ENCODE measurements at places on chromosomes 5 and 9.

- no peak for DNase-seq
Measured at GRCh38 chr5:170611449-170612090, 107.8 kb downstream of the KCNIP1 start.

- DNase-seq, result no peak
Measured at GRCh38 chr5:118017536-118017935, 970.8 kb downstream of the DTWD2 start.

DNA sequence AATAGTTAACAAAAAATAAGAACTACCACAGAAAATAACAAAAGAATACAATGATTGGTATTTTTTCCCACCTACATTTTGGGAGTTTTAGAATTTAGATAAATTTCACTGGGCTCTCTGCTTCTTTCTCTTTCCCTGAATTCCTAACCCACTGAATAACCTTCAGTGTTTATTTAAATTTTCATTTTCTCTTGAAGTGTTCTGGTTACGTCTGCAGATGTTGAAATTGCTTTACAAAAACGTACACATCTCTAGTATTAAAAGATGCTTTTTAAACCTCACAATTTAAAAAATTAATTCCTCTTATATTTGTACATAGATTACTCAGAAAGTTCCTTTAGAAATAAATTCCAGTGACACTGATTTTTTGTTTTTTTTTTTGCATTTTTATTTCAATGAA lies 158.7 kb upstream of the TUT7 start:
- DNase-seq, result no peak

DNA sequence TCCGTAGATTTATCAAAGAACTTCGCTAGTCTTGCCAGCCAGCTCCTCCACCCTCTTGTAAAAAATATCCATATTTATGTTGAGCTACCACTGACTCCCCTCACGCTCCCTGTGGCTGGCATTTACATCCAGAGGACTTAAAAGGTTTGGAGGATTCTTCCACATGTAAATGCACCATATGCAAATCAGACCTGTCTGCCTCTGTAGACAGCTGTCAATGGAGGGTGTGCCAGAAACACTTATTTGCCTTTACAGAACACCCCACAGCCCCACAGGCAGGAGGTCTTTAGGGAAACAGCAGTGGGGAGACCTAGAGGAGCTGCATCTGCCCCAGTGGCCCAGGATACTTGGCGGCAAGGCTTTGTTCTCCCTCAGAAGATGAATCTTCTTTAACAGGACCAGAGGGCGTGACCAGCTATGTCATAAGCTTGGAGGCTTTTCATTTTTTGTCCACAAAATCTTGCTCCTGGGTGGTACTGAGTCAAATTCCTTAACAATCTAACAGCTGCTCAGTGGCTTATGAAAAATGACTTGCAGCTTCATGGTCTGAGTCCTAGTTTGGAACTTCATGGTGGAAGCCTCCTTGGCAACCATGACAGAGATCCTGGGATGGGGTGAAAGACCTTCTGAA lies 535.8 kb downstream of the EBF1 start:
- DNase-seq, result no peak

DNA sequence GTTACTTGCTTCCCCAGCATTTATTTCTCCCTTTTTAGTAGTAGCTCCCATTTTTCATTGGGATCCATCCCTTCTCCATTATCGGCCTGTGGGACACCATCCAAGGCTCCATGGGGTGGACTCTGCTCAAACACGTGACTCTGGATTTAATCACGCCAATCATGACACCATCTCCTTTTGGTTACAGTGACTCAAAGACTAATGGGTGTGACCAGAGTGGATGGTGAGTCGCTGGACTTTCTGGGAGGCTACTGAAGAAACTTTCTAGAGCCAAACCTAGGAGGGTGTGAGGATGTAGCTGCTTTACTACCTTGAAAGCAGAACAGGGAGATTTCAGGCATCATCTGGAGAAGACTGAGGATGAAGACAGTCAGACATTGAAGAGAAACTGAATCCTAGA lies 93.1 kb downstream of the PJA2 start:
- DNase-seq, result no peak

- DNase-seq, result no peak
Measured at GRCh38 chr9:134421888-134422287, 95.6 kb downstream of the RXRA start.

- DNase-seq, result no peak
Measured at GRCh38 chr5:139377226-139377625, 5.9 kb downstream of the SLC23A1 start.

- no peak for DNase-seq
Measured at GRCh38 chr9:81604306-81605169, 84.8 kb downstream of the TLE1 start.

GRCh38 chr9:16594787-16595186 lies 275.7 kb downstream of the BNC2 start:
- DNase-seq, result no peak

GRCh38 chr9:27427272-27427643 lies 96.8 kb upstream of the IFNK start:
- no peak for DNase-seq

DNA sequence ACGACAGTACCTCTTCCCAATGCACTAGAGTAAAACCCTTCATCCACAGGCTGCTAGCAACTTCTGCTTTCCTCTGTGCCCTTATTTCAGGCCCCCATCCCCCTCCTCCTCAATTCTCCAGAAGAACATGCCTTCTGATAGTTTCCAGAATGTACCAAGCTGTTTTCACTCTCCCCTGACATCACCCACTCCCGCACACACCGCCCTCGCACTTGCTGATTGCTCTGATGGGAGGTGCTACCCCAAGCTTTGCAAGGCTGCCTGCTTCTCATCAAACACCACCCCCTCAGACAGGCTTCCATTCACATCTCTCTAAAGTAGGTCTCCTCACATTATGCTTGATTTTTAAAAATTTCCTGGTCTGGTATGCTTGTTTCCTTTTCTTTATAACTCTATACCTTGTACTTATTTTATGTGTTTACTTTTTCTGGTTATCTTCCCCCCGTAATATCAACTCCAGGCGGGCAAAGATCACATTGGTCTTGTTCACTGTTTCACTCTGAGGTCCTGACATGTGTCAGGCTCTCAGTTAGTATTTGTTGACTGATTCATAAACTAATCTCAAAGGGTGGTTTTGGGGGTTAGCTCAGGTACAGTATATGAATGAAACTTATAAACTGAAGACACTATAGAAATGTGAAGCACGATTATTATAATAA lies 91.0 kb upstream of the C9orf72 start:
- DNase-seq, result no peak

- DNase-seq, result no peak
Measured at GRCh38 chr5:137316346-137316736, 182.8 kb downstream of the SPOCK1 start.

GRCh38 chr9:129266536-129266935 lies 88.5 kb upstream of the IER5L start:
- no peak for DNase-seq

DNA sequence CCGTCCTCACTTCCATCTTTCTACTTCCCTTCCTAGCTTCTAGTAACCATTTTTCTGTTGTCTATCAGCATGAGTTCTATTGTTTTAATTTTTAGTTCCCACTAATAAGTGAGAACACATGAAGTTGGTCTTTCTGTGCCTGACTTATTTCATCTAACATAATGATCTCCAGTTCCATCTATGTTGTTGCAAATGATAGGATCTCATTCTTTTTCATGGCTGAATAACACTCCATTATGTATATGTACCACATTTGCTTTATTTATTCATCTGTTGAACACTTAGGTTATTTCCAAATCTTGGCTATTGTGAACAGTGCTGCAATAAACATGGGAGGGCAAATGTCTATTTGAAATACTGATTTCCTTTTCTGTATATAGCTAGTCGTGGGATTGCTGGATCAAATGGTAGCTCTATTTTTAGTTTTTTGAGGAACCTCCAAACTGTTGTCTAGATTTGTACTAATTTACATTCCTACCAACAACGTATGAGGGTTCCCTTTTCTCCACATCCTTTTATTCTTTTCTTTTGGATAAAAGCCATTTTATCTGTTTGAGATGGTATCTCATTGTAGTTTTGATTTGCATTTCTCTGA lies 50.3 kb downstream of the NSD1 start:
- no peak for DNase-seq

GRCh38 chr5:71862087-71862486 lies 143.0 kb downstream of the CARTPT start:
- DNase-seq, result no peak

DNA sequence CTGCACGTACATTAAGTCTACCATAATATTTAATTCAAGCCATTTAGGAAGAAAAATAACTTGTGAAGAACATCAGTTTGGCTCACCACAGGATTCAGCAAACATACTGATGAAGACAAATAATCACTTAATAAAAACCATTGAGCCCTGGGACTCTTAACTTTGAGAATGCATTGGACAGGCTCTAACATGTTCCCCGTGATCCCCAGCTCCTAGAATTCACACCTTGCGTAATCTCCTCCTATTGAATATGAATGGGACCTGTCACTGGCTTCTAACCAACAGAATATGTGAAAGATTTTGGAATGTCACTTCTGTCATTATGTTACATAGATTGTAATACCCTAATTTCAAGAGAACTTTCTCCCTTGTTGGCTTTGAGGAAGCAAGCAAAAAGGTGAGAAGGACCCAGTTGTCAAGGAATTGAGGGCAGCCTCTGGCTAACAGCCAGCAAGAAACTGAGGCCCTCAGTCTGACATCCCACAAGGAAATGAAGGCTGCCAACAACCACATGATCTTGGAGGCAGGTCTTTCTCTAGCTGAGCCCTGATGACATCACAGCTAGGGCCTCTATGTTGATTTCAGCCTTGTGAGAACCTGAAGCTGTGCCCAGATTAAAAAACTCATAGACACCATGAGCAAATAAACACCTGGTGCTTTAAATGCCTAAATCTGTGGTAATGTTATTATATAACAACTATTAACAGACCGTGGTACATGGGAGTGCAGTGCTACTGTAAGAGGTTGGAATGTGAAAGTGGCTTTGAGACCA lies 433.2 kb downstream of the SEMA5A start:
- no peak for DNase-seq

DNA sequence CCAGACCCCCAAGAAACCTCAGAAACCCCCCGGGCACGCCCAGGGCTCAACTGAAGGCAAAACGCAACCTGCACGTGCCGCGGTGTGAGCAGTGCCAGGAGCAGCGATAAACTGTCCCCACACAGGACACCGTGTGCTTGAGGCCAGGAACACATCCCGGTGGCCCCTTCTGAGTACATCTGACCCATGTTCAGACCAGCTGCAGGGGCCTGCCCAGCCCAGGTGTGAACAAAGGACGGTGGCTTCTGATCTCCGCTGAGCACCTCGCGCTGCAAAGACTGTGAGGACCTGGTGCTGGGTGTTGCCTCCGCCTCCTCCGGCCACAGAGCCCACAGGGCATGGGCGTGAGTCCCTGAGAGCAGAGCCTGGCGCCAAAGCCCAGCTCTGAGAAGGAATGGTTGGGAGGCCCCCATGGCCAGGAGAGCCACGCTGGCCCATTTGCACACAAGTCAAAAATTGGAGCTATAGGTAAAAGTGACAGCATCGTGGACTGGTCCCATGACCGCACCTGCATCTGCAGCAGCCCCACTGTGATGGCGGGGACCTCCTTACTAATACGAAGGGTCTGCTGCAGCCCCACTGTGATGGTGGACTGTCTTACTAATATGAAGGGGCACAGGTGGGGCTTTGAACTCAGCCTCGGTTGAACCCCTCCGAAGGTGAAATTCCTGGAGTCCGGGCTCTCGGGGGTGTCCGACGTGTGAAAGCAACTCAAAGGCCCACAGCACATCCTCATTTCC lies 31.5 kb downstream of the NDUFS6 start:
- DNase-seq, result no peak

DNA sequence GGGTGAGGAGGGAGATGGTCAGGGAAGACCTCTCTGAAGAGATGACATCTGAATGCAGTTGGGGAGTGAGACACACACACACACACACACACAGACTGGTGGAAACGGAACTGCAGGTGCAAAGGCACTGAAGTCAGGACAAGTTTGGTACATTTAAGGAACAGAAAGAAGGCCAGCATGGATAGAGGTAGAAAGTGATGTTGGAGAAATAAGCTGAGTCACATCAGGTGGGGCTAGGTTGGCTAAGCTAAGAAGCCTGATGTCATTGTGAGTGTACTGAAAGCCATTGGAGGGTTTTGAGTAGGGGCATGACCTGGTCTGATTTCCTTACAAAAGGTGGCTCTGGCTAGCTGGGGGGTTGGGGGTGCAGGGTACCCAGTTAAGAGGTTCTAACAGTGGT lies 3.1 kb downstream of the BSPRY start:
- DNase-seq, result no peak

DNA sequence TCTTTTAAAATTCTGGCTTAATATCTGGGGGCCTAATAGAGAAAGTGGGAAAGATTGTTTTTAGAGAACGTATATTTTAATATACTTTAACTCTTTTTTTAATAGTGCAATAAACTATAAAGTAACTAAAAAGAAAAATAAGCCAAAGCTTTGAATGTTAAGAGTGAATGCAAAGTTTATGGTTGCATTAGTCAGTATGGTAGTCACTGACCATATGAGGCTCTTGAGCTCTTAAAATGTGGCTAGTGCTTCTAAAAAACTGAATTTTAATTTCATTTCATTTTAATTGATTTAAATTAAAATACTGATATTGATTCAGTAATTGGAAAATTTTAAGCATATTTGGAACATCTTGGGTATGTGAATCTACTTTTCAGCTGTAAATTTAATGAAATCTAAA lies 310.7 kb downstream of the PJA2 start:
- no peak for DNase-seq

DNA sequence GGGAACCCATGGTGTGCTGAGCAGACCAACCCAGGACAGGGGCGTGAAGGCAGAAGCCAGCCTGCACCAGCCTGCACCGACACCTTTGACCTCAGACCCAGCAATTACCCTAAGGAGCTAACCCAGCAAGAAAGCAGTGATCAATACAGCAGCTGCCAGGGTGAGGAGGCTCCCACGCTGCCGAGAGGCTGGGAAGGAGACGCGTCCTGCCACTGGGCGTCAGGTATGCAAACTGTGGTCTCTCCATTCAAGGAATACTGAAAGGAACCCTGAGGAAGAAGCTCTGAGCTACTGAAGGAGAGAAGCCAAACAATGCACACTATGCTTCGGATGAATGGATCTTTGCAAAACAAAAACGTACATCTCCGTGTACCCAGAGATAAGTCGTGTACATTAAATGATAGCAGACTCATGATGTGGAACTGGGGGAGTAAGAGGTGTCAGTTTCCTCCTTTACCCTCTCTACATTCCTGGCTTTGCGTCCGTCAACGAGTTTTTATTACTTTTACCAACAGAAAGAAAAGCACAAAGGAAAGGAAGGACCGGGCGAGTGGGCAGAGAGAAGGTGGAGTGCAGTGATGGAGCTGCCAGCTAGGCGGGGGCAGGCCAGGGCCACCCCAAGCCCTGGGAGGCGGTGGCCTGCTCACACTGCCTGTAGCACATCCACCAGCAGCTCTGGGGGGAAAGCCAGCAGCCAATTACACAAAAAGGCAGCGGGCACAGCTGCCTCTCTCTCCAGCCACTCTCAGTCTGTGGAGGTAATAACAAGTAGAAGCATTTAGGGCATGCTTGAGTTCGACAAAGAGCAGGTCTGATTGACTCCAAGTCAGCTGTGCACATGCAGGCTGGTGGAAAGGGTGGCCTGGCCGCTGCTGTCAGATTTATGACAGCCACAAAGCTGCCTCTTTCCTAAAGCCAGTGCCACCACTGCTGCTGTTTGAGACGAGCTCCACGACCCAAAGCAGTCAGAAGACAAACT lies 29.3 kb downstream of the RASGEF1C start:
- DNase-seq, result no peak

- no peak for DNase-seq
Measured at GRCh38 chr5:113202746-113203716, 226.4 kb downstream of the DCP2 start.
